ENCODE measurements at places on chromosomes 6 and 20. TPM values are rescaled to one million over a fixed set of nuclear protein-coding genes. Genes with fewer than 3 reads are reported as not detected.

DNA sequence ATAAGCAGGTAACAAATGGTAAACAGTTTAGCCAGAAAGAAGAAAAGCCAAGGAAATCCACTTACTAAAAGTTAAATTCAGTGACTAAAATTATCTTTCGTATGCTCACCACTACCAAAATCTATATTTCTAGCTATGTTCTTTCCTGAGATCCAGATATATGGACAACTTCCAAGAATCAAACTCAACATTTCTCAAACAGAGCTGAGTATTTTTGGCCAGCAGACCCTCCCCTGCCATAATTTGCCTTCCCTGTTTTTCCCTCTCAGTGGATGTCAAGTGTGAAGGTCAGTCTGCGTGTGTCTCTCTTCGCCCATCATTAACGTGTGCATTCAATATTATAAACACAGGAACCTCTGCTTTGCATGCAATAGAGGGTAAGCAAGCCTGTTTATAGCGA is 42.0 kb downstream of the PRKN start:
- no peak for DNase-seq

LZTS3 gene
- 6.2 TPM for total RNA-seq

- no peak for DNase-seq
Observed at GRCh38 chr6:36703081-36703606, 5.5 kb downstream of the RAB44 start.

- DNase-seq = no peak
Observed at GRCh38 chr6:26172608-26172968, 85.4 kb downstream of the HFE start.
